Activated T-helper 1 cell treated with anti-CD3 and anti-CD28 coated beads, Interleukin-12 subunit alpha, Interleukin-12 subunit beta, Interleukin-2, Interleukin-4 antibody, amounts not matched to agents 30 ng/mL and 10 ng/mL and 1 ng/mL, durations not matched to agents 14 hours and 24 hours and 36 hours (primary cell): ENCODE measurements at places on chromosomes 4 and X.

GRCh38 chr4:110475881-110476818, at the start of gene ENPEP:
Gene ENPEP (plus strand): TSS chr4:110476155. CDS start chr4:110476415, 260 bp downstream.
- no peak for DNase-seq

- no peak for DNase-seq
Measured at GRCh38 chr4:80115368-80116181, 42.5 kb upstream of the ANTXR2 start.

GRCh38 chrX:50157545-50158135, 43.2 kb downstream of the AKAP4 start:
- no peak for DNase-seq

GRCh38 chrX:34072906-34073305, 59.2 kb downstream of the FAM47A start:
- DNase-seq = no peak

DNA sequence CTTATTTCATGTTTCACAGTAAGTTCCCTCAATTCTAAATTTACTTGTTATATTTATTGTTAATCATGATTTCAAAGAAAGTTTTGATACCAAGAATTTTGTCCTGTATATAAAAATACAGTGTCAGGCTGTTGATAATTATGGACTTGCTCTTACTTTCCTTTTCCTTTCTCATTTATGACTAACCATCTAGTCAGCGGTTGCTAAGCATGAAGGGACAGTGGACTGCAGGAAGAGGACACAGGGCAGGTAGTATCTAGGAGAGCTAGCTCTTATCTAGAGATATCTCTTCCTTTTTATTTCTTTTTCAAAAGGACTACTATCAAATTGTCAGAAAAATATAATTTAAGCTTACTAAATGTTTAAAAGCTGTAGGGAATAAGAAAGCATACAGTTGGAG, 1.6 kb downstream of the OPRPN start:
- no peak for DNase-seq

- DNase-seq = no peak
Measured at GRCh38 chrX:27966955-27967354, 14.3 kb downstream of the DCAF8L1 start.

GRCh38 chr4:17085416-17085815, 187.0 kb upstream of the LDB2 start:
- DNase-seq = no peak

GRCh38 chr4:3867403-3868100, 101.4 kb downstream of the ADRA2C start:
- no peak for DNase-seq

- no peak for DNase-seq
Measured at GRCh38 chr4:71683309-71683708, 100.6 kb downstream of the GC start.

GRCh38 chr4:169238445-169238844, 32.3 kb downstream of the SH3RF1 start:
- DNase-seq = no peak

DNA sequence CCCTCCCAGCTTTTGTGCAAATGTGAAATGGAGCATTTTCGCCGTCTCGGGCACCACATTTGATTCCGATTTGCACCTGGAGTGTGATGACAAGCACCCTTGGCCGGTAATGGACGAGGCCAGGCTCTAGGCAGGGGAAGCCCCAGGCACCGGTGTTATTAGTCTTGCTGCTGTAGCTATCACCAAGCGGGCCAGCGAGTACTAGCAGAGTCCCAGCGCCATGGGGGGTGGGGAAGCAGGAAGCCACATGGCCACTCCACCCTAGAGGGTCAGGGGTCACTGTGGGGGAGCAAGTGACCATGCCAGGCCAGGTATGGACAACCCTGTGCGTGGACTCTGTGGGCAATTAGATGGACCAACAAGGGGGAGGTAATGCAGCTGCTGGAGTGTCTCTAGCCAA, 88.8 kb downstream of the CPZ start:
- no peak for DNase-seq

GRCh38 chr4:137635108-137635507, 102.8 kb upstream of the PCDH18 start:
- DNase-seq = no peak

GRCh38 chr4:136927172-136927571, 605.1 kb downstream of the PCDH18 start:
- no peak for DNase-seq

DNA sequence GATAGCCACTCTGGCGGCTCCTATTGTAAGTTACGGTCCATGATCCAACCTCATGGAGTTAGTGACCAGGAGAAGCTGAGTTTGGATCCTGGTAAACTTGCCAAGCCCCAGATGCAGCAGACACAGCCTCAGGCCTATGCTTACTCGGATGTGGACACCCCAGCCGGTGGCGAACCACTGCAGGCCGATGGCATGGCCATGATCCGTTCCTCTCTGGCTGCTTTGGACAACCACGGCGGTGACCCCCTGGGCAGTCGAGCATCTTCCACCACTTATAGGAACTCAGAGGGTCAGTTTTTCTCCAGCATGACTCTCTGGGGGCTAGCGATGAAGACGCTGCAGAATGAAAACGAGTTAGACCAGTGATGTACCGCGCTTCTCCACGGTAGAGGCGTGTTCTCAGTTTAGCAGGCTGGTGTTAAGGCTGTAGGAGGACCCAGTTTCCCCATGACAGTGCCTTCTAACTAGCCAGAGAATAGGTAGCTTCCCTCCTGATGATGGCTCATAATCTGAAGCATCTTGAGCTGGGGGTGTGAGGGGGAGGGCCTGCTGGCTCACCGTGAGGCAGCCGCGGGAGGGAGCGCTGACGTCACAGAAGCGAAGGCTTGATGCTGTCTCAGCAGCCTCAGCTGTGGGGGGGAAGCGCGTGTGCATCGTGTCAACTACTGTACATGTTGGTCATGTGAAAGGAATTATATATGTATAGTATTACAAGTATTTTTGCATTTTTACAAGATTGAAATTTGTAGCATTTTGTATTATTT, 31.1 kb downstream of the ZBTB49 start:
- DNase-seq = no peak

DNA sequence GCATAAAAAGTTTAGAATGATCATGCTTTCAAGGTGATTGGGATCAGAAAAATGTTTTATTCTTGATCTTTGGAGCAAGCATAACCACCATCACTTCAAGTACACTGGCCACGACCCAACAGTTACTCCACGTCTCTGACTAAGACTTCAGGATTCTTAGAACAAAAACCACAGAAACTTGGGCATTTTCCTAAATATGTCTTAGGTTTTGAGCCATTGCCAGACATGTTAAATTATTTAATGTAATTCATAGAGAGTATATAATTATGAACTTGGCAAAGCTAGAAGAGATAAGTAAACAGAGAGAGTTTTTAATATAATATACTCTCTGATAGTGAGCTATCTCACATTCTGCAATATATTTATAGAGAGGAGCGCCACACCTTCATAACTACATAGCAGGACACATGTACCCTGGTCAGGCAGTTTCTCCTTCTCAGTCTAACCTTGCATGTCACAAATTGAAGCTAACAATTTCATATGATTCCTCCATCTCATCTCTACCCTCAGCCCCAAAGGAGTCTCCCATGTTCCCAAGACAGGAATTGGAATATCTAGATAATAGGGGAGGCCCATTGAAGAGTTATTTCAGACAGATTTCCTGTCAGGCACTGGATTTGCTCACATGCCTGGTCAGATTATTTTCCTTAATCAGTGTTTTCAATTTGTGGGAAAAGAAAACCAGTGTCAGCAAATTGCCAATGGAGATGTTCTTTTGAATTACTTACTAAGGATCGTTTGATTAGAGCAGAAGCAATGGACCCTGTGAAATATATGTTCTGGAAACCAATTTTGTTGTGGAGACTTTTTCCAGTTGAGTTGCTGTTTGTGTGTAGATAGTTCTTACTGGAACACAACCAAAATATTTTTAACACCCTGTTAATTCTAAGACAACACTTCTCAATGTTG, 61.7 kb upstream of the GUCY1A1 start:
- no peak for DNase-seq

- no peak for DNase-seq
Measured at GRCh38 chr4:20288047-20288650, 36.4 kb downstream of the SLIT2 start.

DNA sequence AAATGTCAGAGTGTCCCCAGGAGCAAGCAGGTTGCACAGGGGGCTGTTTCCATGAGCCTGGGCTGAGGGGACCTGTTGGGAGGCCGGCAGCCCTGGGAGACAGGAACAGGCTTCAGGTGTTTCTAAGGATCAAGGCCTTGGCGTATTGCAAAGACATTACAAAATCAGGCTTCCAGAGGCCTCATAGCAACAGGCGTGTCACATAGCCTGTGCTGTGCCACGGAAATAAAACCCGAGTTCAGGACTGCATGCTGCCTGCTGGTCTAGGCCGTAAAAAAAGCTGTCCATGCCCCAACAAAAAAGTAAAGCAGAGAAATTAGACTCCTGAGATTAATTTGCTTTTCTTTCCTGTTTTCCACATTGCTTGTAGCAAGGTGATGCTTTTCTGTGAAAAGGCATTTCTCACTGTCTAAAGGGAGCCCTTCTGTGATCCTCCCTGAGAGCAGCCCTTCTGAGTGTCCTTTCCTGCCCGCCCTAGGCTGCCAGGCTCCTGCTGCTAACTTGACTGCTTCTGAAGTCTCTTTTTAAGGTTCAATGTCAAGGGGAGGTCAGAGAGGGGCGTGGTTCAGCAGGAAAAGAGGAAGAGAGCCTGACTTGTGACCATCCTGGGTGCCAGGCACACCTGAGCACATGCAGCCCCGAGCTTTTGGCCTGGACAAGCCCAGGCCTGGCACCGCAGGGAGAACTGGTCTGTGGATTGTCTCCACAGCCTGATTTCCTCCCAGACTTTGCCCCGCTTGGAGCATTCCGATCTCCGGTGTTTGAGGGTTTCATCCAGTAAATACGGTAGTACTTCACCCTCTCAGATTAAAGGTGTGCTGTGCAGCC, 21.3 kb downstream of the SHROOM2 start:
- DNase-seq = no peak

GRCh38 chr4:40114206-40114605, 57.6 kb downstream of the N4BP2 start:
- no peak for DNase-seq

DNA sequence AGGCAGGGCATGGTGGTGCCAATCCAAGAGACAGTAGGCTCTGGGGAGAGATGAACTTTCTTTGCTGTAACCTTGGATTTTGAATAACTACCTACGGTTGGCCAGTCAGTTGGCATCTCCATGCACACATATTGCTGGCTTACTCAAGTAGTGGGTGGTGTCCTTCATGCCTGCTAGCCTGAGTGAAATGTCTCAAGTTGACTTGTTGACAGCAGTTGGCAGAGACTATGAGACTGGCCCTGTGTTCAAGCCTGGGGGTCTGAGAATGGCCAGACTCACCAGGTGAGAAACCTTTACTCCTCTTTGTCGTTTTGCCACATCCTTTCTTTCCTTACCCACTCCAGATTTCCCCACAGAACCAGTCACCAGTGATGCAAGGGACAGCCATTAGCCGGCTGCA, 173.3 kb downstream of the MID1IP1 start:
- DNase-seq = no peak

DNA sequence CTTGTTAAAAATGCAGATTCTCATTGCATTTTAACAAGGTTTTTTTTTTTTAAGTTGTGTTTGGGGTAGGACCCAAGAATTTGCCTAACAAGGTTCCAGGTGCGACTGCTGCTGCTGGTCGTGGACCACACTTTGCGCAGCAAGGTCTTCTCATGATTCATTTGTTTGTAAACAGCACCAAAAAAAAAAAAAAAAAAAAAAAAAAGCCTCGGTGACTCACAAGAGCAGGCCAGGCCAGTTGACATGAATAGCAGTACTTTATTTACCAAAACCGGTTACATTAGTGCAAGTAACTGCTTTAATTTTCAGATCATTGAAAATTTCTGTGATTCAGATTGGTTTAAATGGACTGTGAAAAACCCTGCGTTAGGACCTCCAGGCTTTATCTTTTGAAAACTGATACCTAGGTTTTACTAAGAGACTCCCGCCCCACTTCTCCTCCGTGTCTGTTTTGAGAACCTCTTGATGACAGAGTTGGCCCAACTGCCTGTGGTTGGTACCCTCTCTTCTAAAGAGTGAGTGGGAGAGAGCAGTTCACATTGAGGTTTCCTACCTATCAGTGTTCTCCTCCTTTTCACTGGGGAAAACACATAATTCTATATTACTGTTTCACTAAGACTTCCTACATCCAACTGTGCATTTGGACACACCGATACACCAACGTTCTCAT, 86.2 kb downstream of the PHEX start:
- no peak for DNase-seq

- no peak for DNase-seq
Measured at GRCh38 chr4:30866346-30866745, 146.2 kb downstream of the PCDH7 start.

- DNase-seq = no peak
Measured at GRCh38 chrX:154029439-154029838, 9.7 kb upstream of the IRAK1 start.

DNA sequence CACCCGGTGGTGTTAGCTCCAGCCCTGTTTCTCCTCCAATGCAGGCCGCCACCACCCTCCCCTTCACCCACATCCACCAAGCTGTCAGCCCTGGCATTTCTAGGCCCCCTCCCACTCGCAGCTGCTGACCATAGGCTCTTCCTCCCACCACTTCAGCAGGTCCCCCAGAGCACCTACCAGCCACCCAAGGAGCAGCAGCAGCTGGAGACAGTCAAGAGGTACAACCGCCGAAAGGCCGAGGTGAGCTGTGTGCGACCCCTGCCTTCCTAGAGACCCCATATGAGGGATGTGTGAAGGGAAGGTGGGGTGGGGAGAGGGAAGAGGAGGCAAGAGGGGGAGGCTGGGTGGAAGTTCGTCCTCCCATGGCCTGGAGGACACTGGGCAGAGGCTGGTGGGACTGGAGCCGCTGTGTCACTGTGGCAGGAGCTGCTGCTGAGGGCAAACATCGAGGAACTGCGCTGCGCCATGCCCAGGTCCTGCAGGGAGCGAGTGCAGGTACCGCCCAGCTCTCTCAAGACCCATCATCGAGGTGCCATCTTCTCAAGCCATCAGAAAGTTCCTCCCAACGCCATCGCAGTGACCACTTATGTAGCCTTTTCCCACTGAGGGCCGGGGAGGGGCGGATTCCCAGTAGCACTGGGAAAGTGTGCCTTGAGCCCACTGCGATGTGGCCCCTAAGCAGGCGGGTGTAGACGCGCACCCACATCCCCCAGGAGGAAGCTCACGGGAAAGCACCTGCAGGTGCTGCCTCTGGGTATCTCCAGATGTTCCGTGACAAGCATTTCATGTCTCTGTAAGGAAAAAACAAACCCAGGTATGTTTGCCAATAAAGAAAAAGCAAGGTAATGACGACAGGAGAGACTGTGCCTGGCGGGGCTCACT, 19.2 kb upstream of the RNF4 start:
- DNase-seq = no peak

- no peak for DNase-seq
Measured at GRCh38 chrX:80667967-80668366, 141.7 kb downstream of the BRWD3 start.

DNA sequence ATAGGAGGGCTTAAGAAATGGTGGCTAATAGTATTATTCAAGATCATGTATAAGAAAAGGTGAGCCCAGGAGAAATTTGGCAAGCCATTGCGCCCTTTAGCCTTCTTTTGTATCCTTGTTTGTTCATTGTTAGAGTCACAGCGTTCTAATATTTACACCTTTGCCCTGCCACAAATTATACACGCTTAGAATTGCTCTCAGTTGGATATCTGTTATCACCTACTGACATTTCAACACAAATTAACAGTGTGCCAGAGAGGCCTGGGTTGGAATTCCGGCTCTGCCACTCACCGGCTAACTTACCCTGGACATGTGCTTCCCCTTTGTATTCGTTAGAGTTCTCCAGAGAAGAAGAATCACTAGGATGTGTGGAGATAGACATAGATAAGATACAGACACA, 148.7 kb upstream of the KIT start:
- no peak for DNase-seq
